Activated T-helper 1 cell treated with Interleukin-2 at 50 U/mL for 16 hours (primary cell): ENCODE measurements at places on chromosomes 3 and 15.

DNA sequence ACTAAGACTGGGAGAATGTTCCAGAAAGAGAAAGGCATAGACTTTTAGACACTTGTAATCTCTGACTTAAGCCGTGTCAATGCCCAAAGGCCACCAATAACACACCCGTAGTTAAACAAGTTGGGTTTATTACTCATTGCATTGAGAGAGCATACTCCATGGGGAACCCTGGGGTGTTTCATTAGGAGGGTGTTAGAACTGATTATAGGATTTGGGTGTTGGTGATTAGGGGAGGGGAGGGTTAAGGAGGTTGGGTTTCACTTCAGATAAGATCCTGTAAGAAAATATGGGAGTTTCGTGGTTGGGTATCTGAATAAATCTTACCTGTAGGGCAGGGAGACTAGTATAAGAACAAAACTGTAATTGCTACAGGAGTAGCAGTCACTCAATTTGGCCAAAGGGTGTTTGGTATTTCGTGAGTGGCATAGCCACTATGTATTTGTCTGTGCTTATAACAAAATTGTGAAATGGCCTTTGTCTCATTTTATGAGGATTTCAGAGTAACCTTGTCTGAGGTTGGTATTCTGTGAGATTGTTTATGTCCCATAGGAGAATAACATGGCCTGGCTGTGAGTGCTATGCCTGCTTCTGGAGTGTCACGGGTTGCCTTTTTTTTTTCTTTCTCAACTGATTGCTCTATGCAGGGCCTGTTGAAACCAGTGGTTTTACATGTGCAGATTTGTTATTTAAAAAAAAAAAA lies 2.9 kb downstream of the HACD3 start:
- no peak for DNase-seq

DNA sequence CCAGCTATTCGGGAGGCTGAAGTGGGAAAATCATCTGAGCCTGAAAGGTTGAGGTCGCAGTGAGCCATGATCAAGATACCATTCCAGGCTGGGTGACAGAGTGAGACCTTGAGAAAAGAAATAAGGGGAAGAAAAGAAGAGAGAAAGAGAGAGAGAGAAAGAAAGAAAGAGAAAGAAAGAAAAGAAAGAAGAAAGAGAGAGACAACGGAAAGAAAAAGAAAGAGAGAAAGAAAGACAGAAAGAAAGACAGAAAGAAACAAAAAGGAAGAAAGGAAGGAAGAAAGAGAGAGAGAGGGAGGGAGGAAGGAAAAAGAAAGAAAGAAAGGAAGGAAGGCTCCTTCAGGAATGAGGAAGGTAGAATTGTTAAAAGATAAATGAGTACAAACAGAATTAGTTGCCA lies 84.5 kb downstream of the RPL22L1 start:
- no peak for DNase-seq

DNA sequence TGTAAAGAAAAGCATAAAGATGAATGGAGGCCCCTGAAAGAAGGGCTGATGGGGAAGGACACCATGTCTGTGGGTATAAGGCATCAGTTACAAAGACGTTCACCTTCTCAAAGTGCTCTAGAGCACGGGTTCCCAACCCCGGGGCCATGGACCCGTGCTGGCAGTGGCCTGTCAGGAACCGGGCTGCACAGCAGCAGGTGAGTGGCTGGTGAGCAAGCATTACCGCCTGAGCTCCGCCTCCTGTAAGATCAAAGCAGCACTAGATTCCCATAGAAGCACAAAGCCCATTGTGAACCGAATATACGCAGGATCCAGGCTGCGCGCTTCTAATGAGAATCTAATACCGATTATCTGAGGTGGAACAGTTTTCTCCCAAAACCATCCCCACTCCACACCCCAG lies 25.7 kb downstream of the MYO1E start:
- no peak for DNase-seq

GRCh38 chr3:11622586-11623550 lies 20.8 kb downstream of the VGLL4 start:
- no peak for DNase-seq

GRCh38 chr3:59341459-59341858 lies 291.6 kb upstream of the CFAP20DC start:
- no peak for DNase-seq

DNA sequence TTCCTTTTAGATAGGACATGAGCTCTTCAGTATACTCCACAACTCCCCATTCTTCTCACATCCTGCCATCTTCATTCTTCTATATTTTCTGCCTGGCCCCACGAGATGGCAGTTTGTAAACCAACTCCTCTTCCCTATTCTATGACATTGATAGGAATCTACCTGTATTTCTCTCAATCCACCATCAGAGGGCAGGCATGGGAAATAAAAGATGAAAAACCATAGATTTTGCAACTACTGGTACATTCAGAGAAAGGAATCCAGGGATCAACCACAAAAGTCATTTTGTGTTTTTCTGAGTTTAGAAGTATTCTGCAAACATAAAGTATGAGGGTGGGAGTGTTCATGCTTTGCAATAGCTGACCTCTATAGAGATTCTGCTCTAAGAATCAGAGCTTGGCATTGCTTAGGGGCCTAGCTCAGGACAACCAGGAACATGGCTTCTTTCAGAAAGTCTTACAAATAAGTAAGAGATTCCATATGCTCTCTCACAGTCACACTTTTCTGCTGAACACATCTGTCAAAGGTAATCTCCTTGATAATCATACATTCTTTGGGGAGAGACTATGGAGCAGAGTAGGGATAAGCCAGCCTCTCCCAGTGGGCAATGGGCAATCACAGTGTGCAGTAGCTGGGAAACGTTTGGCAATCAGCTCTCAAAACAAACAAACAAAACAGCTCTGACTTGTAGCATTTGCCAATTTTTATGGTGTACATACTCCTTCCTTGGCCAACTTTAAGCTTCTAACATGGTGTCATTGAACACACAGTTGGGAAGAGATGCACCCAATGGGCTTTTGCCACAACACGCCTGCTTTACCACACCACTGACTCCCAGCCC lies 43.1 kb upstream of the SLC25A36 start:
- no peak for DNase-seq

- no peak for DNase-seq
Measured at GRCh38 chr3:120875507-120875906, 32.5 kb upstream of the STXBP5L start.

- DNase-seq: no peak
Measured at GRCh38 chr3:78905700-78906099, 862.1 kb downstream of the ROBO1 start.

DNA sequence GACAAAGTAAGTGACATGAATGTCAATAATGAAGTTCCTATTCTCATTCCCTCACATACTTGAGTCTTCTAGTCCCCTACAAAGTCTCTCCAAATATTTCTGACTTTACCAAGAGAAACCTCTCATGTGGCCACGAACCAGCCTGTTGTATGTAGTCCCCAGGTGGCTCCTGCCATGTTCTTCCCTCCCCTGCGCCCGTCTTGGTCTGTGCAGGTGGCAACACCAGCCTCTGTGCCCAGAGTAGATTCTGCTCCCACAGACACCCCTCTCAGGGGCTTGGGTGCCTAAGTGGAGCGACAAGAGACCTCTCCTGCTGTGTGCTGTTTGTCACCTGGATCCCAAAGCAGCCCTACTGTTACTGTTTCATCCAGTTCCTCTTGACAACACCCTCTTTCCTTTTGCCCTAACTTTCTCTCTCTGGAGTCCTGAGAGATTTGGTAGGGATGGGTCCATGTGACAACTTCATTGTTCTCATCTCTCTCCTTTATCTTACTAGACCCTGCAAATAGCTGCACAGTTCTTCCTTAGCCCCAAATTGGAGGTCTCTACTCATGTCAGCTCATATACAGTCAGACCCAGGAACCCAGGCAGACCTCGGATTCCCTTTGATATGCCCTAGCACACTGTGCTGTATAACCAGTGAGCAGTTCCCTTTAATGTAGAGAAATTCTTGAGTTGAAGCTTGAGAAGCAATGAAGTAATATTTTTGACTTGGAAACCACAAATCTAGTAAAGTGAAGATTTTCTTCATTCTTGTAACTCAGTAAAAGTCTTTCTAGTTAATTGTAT lies 56.9 kb downstream of the POLR2M start:
- no peak for DNase-seq

DNA sequence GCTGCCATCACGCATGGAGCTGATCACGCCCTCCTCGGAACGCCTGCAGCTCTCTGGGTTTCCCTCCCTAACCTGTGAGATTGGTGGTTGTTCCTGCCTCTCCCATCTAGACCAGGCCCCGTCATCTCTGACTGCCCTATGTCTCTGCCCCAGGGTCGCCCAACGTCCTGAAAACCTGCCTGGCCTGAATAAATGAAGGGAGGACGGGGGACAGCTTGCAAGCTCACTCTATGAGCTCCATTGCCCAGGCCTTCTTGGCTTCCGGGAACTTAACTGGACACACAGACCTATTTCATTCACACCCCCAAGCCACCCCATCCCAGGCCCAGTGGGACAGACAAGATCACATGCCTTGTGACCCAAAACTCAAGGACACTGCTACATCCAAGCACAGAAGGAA lies 274.2 kb downstream of the XXYLT1 start:
- no peak for DNase-seq

GRCh38 chr3:100124201-100124761 lies 10.0 kb upstream of the FILIP1L start:
- no peak for DNase-seq

DNA sequence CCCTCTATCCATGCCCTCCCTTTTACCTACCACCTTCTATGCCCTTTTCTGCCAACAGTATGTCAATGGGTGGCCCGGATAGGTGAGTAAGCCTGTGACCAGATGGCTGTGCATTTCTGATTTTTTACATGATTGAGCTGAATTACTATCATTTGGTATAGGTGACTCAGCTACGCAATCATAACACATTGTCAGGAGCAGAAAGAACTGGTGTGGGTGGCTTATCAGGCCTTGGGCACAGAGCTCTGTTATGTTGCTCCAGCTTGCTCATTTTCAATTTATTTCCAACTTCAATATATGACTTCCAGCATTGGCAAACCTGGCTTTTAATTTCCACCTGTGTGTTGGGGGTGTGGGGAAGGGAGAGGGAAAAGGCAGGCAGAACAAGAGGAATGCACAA lies 86.6 kb upstream of the AGBL1 start:
- DNase-seq: no peak

- DNase-seq: no peak
Measured at GRCh38 chr3:174524203-174524602, 334.9 kb upstream of the NAALADL2 start.

- DNase-seq: no peak
Measured at GRCh38 chr3:141387516-141387915, 19.2 kb downstream of the ZBTB38 start.

DNA sequence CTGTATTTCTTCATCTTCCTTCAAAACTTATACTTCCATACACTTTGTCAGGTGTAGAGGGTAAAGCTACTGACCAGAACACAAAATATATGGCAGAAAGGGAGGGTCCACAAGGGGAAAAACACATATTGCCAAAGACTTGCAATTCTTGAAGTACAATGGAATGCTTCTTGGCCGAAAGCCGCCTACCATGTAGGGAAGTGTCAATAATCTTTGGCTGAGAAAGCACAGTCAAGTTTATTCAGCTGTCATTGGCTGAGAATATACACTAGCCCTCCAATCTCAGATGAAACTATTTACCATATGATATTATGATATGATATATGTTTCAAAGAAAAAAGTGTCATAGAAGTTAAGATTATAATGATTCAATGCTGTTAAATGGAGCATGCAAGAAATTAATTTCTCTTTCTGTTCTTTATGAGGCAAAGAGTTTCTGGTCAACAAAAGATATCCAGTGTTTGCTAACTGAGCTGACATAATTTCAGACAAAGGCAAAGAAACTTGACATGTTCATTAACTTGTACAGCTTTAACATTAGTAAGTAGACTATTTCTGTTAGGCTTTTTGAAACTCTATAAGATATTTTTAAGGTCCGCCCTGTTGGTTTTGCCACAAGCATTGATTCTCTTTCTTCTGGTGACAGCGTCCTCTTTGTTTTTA lies 89.0 kb upstream of the LPP start:
- no peak for DNase-seq

DNA sequence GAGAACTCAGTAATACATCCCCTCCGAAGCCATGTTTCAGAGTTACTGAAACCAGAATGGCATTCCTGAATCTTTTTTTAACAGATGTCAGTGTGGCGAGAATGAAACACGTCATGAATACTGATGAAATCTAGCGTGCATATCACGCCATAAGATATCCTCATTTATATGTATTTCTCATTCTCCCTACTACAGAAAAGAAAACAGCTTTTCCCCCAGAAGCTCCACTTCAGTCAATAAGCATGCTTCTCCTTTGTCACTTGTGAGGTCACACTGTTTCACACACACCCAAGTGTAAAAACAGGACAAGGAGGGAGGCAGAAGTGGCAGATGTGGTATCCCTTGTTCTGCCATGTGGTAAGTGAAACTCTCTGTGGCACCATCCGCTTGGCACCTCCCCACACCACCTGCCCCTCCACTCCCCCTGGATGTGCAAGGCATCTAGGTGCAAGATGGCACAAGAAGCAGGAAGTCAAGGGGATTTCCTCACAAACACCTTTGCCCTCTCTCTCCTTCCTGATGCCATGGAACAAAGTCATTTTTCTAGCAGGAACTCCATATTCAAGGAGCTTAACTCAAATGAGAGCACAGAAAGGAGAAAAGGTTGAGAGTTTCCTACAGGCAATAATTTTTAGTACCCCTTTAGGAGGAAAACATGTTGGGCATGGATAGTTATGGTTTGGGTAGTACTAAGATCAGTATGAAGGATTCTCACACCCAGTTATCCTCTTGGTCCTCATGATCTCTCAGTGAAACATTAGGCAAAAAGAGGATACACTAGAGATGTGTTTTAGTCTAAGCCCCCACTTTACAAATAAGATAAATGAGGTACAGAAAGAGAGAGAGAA lies 47.5 kb upstream of the FRMD4B start:
- DNase-seq: no peak

DNA sequence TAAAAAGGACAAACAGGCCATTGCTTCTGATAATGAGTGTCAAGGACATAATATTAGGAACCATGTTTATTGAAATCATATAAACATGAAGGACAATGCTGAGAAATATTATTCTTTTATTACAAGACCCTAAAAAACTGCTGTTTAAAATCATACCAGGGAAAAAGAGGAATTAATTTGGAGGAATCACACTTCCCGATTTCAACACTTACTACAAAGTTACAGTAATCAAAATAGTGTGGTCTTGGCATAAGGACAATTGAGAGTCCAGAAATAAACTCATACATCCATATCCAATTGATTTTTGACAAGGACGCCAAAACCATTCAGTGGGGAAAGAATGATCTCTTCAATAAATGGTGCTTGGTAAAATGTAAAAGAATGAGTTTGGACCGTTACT lies 13.0 kb downstream of the CYP1A1 start:
- DNase-seq: no peak

- no peak for DNase-seq
Measured at GRCh38 chr15:70322051-70322668, 224.4 kb upstream of the TLE3 start.

DNA sequence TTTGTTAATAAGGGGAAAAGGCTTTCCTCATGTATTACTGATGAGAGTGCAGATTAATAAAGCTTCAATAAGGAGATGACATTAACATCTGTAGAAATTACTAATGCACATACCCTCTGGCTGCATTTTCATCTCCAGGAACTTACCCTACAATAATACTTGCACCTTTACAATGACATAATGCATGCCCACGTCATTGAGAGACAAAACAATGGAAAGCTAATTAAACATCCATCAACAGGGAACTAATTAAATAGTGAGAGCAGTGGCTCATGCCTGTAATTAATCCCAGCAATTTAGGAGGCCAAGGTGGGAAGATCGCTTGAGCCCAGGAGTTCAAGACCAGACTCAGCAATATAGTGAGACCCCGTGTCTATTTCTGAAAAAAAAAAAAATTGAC lies 32.8 kb upstream of the DET1 start:
- DNase-seq: no peak
